Stimulated activated CD4-positive, alpha-beta T cell treated with anti-CD3 and anti-CD28 coated beads, TNF-alpha, amount 100 ng/mL, for 4 hours (primary cell): ENCODE measurements at places on chromosomes 12 and 14.

DNA sequence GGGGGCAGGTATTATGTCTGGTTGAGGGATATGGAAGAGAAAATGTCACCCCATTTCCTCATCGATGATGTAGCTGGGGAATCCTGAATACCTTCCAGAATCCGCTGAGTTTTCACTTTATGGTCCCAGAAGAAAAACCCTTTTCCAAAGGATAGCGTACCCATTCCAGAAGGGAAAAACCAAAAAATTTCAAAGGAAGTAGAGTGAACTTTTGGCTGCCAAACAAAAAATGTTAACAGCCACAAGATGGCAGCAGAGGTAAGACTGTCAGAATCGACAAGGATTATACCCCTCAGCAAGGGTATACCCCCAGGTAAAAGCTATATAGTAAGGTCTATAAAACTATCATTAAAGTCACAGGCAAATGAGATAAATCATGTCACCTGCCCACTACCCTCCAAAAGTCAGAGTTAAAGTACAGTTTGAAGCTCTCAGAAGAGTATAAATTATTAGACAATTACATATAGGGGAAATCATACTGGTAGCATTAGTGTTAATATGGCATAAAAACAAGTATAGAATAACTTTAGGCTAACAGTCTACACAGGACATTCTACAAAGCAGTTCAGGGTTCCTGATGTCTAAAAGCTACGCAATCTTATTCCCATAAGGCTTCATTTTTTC, 18.0 kb downstream of the ACIN1 start:
- no peak for DNase-seq

DNA sequence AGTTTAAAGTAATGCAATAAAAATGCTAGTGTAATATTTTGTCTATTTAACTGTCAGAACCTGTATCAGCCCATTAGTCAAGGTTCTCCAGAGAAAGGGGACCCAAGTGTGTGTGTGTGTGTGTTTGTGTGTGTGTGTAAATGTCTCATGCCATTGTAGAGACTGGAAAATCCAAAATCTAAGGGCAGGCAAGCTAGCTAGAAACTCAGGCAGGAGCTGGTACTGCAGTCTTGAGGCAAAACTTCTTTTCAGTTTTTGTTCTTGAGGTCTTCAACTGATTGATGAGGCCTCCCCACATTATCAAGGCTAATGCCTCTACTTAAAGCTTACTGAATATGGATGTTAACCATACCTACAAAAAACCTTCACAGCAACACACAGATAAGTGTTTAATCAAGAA, 126.7 kb downstream of the PRKD1 start:
- DNase-seq = no peak

- no peak for DNase-seq
Measured at GRCh38 chr12:82461836-82462235, 103.5 kb downstream of the METTL25 start.

GRCh38 chr14:101920271-101920670, 44.1 kb upstream of the DYNC1H1 start:
- no peak for DNase-seq

- DNase-seq = no peak
Measured at GRCh38 chr12:12266389-12266872, 413 bp downstream of the LRP6 start.

- no peak for DNase-seq
Measured at GRCh38 chr12:89846473-89847055, 137.9 kb upstream of the ATP2B1 start.

DNA sequence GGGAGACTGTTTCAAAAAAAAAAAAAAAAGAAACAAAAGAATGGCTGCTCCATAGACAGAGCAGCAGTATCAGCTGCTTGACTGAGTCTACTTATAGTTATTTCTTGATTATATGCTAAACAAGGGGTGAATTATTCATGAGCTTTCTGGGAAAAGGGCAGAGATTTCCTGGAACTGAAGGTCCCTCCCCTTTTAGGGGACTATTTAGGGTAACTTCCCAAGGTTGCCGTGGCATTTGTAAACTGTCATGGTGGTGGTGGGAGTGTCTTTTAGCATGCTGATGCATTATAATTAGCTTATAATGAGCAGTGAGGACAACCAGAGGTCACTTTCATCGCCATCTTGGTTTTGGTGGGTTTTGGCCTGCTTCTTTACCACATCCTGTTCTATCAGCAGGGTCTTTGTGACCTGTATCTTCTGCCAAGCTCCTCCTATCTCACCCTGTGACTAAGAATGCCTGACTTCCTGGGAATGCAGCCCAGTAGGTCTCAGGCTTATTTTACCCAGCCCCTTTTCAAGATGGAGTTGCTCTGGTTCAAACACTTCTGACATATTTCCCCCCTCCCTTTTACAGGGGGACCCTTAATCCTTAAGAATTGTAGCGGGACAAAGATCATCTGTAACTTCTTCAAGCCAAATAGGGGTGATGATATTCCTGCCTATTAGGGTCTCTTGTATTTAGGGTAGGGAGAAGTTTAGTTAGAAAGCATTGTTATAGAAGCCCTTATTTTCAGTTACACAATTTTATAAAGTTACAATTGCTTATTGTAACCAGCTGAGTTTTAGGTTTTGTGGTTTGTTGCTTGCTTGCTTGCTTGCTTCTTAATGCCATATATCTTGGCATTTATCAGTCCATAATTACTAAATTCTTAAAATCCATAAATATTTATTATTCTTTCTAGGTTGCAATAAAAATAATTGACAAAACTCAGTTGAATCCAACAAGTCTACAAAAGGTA, 42.5 kb downstream of the MARK3 start:
- no peak for DNase-seq

DNA sequence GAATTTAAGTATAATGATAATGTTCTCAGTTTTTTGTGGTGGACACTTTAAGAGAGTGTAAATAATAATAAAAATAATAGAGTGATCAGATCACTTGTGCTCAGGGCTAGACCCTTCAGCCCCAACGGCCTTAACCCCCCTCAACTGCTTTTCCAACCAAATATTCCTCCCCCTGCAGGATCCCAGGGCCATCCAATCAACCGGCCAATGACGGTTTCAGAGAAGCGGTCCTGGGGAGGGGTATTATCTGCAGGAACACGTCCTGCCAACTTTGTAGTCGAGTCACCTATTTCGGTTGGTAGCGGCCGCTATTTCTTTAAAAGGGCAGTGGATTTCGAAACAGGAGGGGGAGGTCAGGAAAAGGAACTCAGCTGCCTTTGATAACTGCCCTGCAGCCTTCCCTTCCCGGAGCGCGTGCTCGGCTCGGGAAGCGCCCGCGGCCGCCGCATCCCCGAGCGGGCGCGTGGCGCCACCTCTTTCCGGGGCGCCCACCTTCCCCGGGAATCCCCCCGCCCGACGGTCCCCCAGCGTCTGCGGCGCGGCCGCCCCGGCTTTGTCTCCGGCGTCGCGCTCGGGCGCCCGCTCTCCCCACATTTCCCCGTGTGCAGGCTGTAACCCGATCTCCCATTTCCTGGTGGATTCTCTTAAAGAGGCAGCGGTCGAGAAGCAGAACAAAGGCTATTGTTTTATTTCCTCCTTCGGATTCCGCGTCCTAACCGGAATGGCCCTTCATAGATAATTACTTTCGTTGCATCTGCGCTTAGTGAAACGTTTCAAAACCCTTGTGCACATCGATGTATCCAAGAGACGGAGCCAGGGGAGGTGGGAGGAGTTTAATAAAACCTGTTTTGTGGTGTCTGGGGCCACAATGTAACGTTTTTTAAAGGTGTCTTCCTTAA, 711 bp upstream of the ETV6 start:
- peak; percentile 52 for DNase-seq

GRCh38 chr12:18323159-18323558, 61.8 kb downstream of the PIK3C2G start:
- no peak for DNase-seq

GRCh38 chr14:69543341-69544115, 31.1 kb downstream of the CCDC177 start:
- no peak for DNase-seq

DNA sequence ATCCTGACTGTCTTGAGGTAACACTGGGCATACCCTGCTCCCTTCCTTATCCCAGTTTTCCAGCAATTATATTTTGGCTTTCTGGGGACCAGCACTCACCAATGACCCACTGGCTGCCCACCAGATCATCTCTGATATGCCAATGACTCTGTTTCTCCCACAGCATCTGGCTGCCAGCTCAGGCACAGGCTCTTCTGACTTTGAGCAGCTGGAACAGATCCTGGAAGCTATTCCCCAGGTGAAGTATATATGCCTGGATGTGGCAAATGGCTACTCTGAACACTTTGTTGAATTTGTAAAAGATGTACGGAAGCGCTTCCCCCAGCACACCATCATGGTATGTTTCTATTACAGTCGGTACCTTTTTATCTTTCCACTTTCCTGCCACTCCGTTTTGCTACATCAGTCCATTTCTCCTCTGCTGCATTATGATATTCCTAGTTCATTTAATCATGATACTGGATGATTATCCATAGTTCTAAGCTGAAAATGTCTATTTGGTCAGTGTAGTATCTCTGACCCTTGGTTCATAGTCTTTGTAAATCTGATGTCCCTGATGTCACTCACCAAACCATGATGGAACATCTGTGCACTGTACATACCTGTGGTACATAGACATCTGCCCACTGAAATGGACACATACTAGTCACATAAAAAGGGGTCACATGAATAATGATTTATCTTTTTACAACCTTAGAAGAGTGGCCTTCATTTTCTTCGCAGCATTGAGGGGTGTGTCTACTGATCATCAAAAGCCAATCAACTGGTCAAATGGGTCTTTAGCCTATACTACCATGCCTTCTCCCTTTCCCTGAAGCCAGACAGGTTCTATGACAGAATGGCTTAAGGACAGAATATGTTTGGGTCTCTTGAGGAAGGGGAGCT, 3.3 kb downstream of the GMPR2 start:
- DNase-seq = no peak

GRCh38 chr12:68871921-68872320, 61.0 kb downstream of the CPM start:
- no peak for DNase-seq

DNA sequence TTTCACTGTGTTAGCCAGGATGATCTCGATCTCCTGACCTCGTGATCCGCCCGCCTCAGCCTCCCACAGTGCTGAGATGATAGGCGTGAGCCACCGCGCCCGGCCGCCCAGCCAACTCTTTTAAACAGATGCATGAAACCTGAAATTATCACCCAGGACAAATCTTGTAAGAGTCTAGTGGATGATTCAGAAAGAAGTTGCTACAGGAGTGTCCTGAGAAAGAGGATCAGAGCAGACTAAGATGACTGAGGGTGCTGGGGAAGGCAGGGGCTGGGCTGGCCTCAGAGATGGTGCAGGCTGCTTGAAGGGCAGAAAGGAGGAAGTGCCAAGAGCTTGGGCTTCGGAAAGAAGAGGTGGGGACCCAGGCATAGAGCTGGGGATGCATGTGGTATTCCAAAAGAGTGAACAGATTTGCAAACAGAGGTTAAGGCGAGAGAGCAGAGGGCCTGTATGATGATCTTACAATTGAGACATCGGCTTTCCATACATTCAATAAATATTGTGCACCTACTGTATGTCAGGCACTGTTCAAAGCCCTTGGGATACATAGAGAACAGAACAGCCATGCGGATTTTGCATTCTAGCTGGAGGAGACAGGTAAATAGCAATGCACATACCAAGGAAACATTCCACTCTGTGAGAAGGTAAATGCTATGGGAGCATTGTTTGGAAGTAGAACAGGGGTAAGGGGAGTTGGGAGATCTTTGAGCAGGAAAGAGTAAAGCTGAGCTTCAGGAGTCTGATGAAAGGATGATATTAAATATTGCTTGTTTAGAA, 7.4 kb upstream of the CD9 start:
- no peak for DNase-seq

GRCh38 chr14:50734950-50735695, 67.0 kb upstream of the SAV1 start:
- no peak for DNase-seq

DNA sequence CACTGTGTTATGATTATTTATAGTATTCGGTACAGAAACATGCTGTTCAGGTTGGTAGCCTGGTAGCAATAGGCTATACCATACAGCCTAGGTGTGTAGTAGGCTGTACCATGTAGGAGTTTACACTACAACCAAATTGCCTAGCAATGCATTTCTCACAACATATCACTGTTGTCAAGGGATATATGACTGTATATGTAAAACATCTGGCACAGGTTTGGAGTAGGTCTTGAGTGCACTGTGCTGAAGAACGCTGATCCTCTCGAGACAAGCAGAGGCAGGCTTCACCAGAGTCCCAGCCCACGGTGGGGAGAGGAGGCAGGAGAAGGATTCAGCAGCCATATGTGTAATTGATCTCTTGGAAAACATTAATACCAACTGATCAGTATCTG, 15.0 kb upstream of the TBX5 start:
- DNase-seq = no peak

DNA sequence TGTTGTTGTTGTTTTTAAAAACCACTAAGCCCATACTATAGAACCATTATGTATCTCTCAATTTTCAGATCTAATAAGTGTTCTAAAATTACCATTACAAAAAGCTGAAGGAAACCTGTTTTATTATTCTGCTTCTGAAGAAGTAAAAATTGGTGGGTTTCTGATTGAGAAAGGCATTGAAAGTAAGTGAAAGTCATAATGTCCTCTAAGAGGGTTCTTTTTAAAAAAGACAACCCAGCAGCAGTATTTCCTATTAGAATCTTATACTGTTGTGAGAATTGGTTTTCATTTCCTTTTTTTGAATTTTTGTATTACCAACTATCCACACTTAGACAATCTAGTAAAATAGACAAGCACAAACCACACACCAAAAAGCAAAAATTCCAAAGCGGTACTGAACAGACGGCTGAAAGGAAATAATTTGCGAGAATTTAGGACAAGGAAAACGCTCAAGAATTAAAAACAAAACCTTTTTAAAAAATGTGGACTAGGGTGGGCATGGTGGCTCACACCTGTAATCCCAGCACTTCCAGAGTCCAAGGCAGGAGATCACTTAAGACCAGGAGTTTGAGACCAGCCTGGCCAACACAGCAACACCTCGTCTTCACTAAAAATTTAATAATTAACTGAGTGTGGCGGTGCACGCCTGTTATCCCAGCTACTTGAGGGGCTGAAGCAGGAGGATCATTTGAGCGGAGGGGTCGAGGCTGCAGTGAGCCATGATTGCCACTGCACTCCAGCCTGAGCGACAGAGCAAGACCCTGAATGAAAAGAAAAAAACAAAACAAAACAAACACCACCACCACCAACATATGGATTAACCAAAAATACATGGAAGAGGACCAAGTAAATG, 66.7 kb upstream of the AP4S1 start:
- no peak for DNase-seq
